ENCODE measurements at places on chromosomes 16 and 17.

GRCh38 chr16:74447578-74447977, 26.3 kb upstream of the CLEC18B start:
- DNase-seq: no peak

DNA sequence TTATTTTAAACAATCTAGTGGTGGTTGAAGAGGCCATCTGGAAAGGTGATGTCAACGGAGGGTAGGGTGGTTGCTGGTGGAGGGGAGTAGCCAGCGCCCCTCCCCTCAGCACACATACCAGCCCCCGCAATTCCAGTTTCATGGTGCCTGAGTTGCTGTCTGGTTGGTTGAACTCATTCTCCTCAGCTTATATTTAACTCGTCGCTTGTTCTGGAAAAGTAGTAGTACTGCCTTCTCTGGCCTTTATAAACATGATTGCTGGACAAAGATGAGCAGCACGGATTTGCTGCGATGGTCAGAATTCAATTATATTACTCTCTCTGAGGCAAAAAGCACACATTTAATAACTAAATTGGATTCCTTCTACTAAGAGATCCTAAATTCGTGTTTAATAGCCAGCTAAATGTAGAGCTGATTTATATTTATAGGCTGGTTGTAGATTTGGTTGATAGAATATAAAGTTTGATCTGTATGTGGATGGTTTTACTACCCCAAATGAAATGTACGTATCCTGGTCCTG, 238.0 kb upstream of the TBX2 start:
- DNase-seq: no peak

DNA sequence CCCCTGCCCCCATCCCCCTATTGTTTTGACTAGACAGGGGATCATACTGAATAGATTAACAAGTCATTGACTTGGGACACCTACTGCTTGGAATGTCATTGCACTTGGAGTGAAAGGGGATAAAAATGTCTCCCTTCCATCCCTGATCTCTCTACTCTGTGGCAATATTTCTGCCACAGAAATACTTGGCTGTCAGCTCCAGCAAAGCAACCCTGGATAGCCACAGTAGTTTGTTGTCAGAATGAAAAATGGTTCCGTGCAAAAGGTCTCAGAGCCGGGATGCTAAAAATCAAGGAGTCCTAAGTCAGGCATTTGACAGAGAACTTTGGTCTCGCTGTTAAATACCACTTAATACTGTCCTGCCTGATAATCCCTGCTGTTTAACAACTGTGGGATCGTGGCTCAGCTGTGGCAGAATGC, 722.0 kb upstream of the SOX9 start:
- no peak for DNase-seq

GRCh38 chr16:83253521-83253920, 554.3 kb upstream of the HSBP1 start:
- DNase-seq: no peak

DNA sequence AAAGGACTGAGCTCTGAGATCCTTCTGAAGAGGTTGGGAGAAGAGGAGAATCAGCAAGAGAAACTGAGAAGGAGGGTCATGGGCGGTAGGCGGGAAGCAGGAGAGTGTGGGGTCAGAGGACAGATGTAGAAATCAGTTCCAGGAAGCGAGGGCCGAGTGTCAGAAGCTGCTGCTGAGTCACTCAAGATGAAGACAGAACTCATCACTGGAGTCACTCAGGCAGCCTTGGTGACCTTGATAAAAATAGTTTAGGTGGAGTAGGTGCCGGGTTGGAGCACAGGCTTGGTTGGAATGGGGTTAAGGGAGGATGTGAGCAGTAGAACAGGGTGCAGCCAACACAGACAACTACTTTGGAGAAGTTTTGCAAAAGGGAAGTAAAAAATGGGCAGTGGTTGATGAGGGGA, 6.1 kb upstream of the ITGAM start:
- DNase-seq: peak; percentile 24

GRCh38 chr17:81499601-81499970, 13.0 kb downstream of the ACTG1 start:
- DNase-seq: no peak

DNA sequence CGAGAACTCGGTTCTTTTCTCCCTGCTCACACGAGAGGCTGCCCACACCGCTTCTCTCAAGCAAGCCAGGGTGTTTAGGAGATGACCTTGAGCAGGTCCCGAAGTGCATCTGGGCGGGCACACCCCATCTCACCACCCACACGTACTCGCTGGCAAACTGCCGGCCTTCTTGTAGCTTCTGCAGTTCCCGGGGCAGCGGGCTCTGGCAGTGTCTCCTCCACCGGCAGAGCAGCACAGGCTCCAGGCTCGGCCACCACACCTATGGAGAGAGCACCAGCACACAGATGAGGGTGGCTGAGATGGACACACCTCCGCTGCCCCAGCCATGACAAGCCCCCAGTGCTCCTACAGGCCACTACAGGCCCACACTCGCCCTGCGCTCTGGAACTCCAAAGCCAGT, 23.5 kb downstream of the ZNF276 start:
- no peak for DNase-seq

- no peak for DNase-seq
Observed at GRCh38 chr16:75621170-75621477, 2.0 kb downstream of the ADAT1 start.
